ENCODE measurements at places on chromosomes 7 and 10. TPM values are rescaled to one million over a fixed set of nuclear protein-coding genes. Genes with fewer than 3 reads are reported as not detected.

GRCh38 chr7:78168865-78169264, 370.3 kb downstream of the PHTF2 start:
- DNase-seq = no peak

DNA sequence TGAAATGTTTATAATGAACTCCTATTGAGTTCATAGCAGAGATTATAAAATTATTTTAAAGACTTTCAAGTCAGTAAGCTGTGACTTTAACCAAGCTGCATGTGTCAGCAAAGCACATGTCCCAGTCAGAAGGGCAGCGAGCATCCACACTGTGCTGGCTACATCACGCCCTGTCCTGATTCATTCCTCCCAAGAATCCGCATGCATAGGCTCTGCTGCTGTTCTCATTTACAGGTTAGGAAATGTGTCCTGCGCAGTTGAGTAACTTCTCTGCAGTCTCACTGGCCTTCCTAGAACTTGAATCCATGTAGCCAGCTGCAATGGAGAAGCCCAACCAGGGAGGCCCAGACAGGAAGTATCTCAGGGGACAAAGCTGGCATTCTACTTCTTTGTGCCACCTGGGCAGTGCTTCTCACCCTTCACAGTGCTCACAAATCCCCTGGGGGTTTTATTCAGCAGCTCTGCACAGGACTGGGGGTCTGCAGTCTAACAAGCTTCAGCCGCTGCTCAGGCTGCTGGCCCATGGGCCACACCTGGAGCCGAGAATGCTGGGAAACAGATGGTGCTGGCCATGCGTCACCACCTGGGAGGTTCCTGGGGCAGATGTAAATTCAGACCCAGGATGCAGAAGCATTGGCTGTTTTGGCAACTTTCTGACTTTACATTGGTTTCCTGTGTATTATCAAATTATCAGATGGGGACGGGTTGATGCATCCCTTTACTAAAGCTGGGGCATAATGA, 192.8 kb upstream of the GDF10 start:
- DNase-seq = no peak

Gene AKR1E2
- 6.1 TPM for total RNA-seq

Gene POT1
- total RNA-seq = 31.4 TPM

DNA sequence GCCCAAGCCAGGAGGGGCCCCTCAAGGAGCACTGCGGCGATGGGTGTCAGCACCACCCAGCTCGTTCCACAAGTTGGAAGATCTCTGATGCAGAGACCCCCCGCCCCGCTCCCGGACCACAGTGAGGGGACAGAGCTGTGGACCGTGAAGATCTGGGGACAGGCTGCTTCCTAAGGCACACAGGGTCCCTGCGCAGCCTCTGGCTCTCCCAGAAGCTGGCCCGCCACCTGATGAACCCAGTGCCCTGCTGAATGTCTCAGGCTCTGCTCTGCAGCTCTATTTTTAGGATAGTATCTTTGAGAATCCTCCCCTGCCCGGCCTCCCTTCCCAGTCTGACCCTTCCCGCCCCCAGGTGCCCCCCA, 29.7 kb downstream of the GBX1 start:
- no peak for DNase-seq

- no peak for DNase-seq
These were observed 3.2 kb downstream of the BZW2 start for GRCh38 chr7:16649196-16649595.

DNA sequence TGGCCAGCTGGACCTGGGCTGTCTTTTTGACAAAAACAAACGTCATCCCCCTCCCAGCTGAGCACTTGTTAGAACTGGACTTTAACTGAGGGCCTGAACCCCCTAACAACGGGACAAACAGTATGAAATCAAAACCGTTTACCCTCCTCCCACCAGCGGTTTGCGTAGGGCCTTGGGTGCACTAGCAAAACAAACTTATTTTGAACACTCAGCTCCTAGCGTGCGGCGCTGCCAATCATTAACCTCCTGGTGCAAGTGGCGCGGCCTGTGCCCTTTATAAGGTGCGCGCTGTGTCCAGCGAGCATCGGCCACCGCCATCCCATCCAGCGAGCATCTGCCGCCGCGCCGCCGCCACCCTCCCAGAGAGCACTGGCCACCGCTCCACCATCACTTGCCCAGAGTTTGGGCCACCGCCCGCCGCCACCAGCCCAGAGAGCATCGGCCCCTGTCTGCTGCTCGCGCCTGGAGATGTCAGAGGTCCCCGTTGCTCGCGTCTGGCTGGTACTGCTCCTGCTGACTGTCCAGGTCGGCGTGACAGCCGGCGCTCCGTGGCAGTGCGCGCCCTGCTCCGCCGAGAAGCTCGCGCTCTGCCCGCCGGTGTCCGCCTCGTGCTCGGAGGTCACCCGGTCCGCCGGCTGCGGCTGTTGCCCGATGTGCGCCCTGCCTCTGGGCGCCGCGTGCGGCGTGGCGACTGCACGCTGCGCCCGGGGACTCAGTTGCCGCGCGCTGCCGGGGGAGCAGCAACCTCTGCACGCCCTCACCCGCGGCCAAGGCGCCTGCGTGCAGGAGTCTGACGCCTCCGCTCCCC, at the start of gene IGFBP1:
Gene IGFBP1 (plus strand): TSS at position 304 of the 808 bp plus-strand sequence. CDS start 165 bp downstream, at position 469.
- no peak for DNase-seq

Gene VSTM4
- total RNA-seq = 0.09 TPM

DNA sequence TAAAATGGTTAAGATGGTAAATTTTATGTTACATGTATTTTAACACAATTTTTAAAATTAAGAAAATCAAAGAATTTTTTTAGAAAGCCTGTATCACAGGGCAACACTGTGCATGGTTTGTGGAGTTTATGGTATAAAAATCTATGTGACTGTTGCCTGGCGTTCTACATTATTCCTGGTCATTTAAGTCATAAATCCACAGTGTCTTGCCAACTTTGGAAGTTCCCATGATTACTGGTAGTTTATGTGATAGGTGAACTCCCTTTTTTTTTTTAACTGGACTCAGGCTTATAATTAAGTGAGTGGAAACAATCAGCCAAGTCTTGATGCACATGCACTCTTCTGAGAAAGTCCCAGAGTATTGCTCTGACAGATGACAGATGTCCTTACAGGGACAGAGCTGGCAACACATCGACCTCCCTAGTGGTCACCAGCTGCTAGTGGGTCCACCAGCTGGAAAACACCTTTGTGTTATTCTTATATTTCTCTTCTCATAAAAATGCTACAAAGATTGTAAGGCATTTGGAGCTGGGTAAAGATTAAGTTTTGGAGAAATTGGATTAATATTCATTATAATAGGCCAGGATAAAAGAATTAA, 8.8 kb upstream of the STN1 start:
- DNase-seq = no peak

Gene CLRN3
- total RNA-seq = not detected

GRCh38 chr10:3806603-3807002, 21.6 kb upstream of the KLF6 start:
- DNase-seq = peak; percentile 48

Gene AS3MT
- not detected for total RNA-seq

DNA sequence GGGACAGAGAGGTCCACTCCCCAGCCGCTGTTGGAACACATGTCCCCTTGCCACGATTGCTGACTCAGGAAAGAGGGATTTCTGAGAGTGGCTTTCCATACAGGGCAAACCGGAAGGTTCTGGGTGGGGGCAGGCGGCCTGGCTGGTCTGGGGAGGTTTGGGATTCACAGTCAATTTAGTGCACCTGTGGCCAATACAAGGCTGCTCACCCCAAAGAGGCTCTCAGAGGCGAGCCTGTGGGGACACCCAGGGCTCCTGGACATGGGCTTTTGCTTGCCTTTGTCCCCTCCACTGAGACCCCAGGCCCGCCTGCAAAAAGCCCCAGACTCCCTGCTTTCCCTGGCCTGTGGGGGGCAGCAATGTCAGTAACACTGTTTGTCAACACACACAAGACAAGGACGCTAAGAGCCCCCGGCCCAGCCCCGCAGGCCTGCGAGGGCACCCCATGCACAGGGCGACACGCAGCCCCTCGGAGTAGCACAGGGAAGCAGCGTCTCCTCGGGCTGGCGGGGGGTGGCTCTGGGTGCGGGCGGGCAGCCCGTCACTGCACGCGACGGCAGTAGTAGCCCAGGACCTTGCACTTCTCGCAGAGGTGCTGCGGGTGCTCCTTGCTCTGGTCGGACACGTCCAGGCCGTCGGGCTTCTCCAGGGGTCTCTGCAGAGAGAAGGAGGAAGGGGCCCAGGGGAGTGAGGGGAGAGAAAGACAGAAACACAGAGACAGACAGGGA, 38.7 kb downstream of the PPIF start:
- no peak for DNase-seq

Gene AKR1D1
- total RNA-seq = not detected

- peak; percentile 9 for DNase-seq
These were observed 119.8 kb downstream of the SLIT1 start for GRCh38 chr10:97065686-97066660.

DNA sequence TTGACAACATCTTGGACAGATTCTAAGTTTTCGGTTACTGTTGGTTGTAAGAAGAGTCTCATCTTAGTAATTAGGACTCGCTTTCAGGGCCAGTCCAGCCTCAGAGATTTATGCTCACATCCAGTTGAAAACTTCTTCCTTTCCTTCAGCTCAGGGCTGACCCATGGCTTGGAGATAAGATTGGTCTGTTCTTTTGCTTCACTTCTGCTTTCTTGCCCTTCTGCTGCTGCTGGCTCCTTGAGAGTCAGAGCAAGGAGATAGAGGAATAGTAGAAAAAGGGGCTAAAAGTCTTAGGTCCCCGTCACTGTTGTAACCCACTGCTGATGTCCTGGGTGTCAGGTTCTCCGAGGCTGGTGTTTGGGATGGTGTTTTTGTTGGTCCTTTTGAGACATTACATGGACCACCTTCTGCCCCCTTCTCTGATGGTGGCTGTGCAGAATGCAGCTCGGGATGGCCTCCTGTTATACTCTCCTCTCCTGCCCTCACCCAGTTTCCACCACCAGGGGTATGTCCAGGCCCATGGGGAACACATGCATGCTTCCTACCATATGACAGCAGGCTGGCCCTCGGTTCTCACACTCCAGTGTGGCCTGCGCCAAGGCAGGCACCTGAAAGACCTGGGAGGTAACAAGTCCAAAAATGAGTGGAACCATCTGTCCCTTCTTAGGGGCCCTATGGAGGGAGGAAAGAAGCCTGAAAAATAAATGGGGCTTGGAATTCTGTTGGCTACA, 67.8 kb upstream of the PCBD1 start:
- no peak for DNase-seq

- DNase-seq = no peak
These were observed 202.4 kb upstream of the NEBL start for GRCh38 chr10:21099291-21100062.

GRCh38 chr7:137694405-137694804, 152.4 kb downstream of the DGKI start:
- no peak for DNase-seq

DNA sequence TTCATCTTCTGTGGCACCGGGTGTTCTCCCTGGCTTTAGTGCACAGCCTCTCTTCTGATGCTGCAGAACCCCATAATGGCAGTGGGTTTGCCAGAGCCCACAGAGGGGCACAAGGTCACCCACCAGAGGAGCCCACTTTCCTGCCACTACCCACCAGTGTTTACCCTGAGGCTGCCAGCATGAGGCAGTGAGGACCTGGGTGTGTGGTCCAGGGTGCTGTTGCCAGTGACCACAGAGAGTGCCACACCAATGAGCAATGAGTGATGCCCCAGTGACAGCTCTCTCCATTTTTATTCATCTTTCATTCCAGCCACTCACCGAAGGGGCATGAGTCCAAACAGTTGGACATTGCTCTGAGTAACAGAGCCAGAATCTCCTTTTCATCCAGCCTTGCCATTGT, 34.8 kb downstream of the MTURN start:
- no peak for DNase-seq

Gene CTTNBP2
- not detected for total RNA-seq

DNA sequence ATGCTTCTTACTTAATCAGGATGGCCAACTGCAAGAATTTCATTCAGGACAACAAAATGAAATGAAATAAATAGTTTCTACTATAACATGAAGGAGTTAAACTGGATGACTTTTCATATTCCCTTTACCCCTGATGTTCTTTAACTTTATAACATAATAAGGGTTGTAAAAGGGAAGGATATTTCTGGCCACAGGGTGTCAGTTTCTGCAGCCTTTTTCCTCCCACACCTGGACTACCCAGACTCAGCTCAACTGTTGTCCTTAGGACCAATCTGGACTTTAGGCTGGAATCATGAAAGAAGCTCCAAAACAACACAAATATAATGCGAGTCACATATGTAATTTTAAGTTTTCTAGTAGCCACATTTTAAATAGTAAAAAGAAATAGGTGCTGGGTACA, 43.4 kb downstream of the PRPS1L1 start:
- no peak for DNase-seq

Gene BICC1
- not detected for total RNA-seq

DNA sequence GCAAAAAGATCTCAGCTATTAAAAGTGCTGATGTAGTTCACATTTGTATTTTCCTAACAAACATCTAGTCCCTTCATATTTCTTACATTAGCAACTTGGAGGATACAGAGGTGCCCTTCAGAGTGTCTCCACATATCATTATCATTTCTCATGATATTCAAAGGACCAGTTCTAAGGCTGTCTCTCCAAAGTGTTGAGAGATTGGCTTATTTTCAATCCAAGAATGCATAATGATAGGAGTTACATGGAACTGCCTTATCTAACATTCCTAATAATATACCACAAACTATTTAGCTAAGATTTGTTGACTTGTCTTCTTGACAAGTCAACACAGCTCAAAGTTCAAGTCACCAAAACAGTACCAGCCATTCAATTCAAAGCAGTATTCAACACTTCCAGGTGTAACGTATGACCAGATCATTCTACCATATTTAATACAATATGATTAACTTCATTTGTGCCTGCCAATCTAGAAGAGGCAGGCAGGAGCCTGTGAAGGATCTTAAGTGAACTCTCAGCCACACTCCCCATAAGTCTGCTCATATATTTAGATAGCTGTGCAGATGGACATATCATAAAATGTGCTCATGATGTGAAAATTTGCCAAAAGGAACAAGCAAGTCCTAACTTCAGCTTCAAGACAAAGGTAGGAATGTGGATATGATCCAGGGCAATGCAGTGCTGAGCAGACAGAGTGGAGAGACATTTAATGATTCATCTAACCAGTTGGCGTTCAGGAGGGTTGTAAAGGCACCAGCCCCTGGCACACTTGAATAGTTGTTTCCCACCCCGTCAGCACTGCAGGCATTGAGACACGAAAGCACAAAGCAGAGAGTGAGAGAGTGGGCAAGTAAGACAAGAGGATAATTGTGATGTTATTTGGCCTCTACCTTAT, 108.3 kb downstream of the MTERF1 start:
- no peak for DNase-seq

- DNase-seq = peak; percentile 31
These were observed 141.1 kb upstream of the ITGB1 start for GRCh38 chr10:33098951-33099663.

GRCh38 chr10:48924988-48925387, 14.7 kb downstream of the LRRC18 start:
- no peak for DNase-seq

Gene OR2A5
- not detected for total RNA-seq

Gene DNAJC12
- 29.1 TPM for total RNA-seq

GRCh38 chr7:106639476-106640334, 21.3 kb downstream of the CCDC71L start:
- no peak for DNase-seq

GRCh38 chr7:152501506-152501905, 65.7 kb upstream of the KMT2C start:
- DNase-seq = no peak

Gene MARVELD1
- 2.3 TPM for total RNA-seq

Gene LIPN
- not detected for total RNA-seq

Gene HOXA3
- total RNA-seq = not detected

- no peak for DNase-seq
These were observed at the start of gene TMEM270 for GRCh38 chr7:73860859-73861258. TSS of gene TMEM270 (plus strand) at chr7:73861159. CDS start at chr7:73861195, 36 bp downstream.

Gene ACTL6B
- not detected for total RNA-seq

Data from activated CD8-positive, alpha-beta T cell treated with anti-CD3 and anti-CD28 coated beads for 36 hours (primary cell).